ENCODE measurements at places on chromosomes 13 and 19.

DNA sequence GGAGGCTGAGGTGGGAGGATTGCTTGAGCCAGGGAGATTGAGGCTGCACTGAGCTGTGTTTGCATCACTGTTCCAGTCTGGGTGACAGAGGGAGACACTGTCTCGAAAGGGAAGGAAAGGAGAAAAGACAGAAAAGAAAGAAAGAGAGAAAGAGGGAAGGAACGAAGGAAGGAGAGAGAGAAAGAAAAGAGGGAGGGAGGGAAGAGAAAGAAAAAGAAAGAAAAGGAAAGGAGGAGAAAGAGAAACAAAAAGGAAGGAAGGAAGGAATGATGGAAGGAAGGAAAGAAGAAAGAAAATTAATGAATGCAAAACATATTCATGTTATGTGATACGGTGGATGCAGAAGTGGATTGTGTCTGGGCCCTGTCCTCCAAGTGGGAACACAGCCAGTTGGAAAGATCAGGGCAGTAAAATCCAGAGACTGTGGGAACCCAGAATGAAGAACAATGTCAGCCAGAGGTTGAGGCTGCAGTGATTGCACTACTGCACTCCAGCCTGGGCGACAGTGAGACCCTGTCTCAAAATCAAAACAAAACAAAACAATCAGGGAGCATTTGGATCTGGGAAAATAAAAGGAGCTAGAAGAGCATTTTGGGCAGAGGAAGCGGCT lies 6.2 kb downstream of the PHLDB3 start:
- peaks cover 6% of the 10 kb centered on the region for H3K36me3 ChIP-seq
- peaks cover 7% of the 10 kb centered on the region for H3K4me1 ChIP-seq
- DNase-seq: no peak
- H3K27ac ChIP-seq: no peak overlapping the region
- H3K27me3 ChIP-seq: no peaks in the 10 kb centered on the region
- no peak overlapping the region for H3K4me3 ChIP-seq

GRCh38 chr13:45630791-45631190 lies 15.3 kb upstream of the ERICH6B start:
- H3K27me3 ChIP-seq: no peaks in the 10 kb centered on the region
- no peak overlapping the region for H3K4me3 ChIP-seq
- H3K27ac ChIP-seq: no peak overlapping the region
- H3K4me1 ChIP-seq: no peaks in the 10 kb centered on the region

DNA sequence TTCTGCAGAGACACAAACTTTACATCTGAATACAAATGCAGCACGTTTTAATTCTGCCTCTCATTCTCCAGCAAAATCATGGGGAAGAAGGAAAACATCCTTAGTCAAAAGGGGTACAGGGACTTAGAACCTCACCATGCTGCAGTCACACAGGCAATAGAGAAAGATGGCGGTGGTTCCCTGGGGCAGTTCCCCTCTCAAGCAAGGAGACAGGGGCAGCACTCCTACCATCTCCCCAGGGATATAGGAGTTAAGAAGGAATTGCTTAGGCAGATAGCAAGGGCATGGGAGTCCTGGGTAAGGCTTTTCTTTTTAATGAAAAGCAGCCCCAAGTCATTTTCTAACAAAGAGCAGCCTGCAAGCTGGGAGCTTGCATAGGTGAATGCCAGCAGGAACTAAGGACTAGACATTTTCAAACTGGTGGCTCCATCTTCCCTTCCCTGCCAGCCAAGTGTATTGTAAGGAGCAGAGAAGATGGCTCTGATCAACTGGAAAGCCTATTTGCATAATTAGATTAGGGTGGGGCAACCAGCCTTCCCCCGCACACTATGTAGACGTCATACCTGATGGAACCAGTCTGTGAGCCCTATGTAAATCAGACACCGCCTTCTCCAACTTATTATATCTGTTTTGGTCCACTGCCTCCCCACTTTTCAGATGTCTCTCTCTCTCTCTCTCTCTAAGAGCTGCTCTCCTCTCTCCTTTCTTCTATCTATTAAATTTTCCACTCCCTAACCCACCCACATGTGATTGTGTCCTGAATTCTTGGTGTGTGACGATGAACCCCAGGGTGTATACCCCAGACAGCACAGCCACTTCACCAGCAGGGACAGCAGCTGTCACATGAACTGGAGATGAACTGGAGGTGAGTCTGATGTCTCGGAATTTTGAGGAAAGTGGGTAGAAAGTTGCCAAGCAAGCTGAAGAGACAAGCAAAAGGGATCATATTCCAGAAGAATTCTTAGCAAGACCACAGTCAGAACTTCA lies 514.5 kb downstream of the IRS2 start:
- no peaks in the 10 kb centered on the region for H3K36me3 ChIP-seq
- no peak overlapping the region for H3K27ac ChIP-seq
- DNase-seq: no peak
- H3K4me1 ChIP-seq: no peaks in the 10 kb centered on the region

- peaks cover 19% of the 10 kb centered on the region for H3K4me1 ChIP-seq
- DNase-seq: no peak
- no peaks in the 10 kb centered on the region for H3K27me3 ChIP-seq
- H3K27ac ChIP-seq: peak overlapping the region; percentile 49
- no peaks in the 10 kb centered on the region for H3K36me3 ChIP-seq
These were observed 850 bp upstream of the CERS4 start for GRCh38 chr19:8208119-8208921.
